MG63 (cell line): ENCODE measurements at places on chromosomes 4 and X. TPM values are rescaled to one million over a fixed set of nuclear protein-coding genes. Genes with fewer than 3 reads are reported as not detected.
A peak's percentile ranks its signal among the peaks of the same experiment; 100 is the strongest.

The RENBP gene
- not detected in 2 replicates for total RNA-seq

DNA sequence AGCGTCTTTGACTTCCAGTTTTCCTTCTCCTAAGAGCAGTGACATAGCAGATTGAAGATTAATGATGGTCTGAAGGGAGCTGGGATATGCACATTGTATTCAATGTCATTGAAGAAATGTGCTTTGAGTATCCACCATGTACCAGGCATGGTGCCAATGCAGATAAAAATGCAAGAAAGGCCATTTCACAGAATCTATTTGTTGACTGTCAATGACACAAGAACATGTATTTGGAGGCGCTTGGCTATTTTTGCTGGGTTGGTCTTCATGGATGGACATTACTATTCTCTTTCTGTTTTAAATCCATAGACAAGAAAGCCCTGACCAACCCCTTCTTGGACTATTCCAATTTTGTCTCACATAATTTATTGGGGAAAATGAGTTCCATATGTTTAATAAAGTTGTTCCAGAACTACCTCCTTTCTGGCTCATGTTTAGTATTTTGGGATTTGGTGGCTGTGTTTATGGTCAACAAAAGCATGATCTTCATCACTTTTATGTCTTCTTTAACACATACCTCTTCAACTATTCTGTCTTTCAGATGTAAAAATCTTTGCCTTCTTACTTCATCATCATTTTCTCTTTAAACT is 174.5 kb downstream of the CPE start:
- DNase-seq, result no peak

DNA sequence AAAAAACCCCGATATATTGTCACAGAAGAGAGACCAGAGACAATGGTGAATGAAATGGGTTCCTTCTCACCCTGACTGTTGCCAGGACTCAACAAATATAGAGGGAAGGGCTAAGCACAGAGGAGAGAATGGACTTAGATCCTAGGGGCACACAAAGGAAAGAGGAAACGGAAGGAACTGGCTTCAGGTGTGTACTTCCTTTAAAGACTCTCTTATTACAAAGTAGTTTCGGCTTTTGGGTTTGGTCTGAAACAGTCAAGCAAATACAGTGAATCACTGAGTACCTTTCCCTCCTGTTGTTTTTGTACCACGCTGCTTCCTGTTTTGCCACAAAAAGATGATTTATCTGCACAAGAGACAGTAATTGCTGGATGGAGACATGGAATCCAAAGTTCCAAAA is 46.1 kb upstream of the S100G start:
- no peak for DNase-seq

- DNase-seq, result no peak
Observed at GRCh38 chr4:117777721-117778120, 256.6 kb upstream of the NDST3 start.

The SERTM2 gene
- total RNA-seq, result not detected in 2 replicates

The IL9R gene
- not detected in 2 replicates for total RNA-seq

DNA sequence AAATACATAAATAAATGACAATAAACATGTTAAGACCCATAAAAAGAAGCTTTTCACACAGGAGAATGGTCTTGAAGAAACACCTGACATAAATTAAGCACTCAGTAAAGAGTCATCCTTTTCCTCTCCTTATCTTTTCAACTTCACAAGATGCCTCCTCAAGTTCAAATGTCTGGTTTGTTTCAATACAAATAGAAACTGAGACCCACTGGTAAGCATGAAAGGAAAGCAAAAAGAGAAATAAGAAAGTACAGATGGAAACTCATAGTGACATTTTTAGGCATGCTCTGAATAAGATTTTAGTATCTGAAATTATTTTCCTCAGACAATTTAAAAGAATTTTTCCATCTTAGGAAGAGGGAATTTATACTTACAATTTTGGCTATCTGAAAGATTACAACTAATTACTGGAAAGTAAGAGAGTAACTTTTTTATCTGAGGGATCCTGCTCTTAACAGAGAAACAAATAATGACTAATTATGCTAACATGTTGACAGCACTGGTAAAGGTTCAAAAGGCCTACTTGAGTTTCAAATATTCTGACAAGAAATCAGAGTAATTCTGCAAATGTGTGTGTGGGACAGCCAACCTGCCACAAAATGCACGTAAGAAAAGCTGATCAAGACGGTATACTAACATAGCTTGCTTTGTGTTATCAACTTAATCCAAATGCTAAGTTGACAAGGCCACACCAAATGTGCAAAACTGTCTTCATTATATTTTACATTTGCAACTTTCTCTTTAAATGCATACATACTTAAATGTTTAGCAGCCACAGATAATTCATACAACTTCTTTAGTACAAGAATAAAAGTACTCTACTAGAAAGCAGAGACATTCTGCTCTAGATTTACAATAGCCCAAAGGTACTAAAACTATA is 113.0 kb downstream of the IQCM start:
- no peak for DNase-seq

The ZNF157 gene
- 2.2 TPM in 1 of 2 replicates, not detected in the other for total RNA-seq

- DNase-seq, result no peak
Observed at GRCh38 chr4:86653237-86653865, 59.2 kb downstream of the PTPN13 start.

The CYTL1 gene
- total RNA-seq, result not detected in 2 replicates

DNA sequence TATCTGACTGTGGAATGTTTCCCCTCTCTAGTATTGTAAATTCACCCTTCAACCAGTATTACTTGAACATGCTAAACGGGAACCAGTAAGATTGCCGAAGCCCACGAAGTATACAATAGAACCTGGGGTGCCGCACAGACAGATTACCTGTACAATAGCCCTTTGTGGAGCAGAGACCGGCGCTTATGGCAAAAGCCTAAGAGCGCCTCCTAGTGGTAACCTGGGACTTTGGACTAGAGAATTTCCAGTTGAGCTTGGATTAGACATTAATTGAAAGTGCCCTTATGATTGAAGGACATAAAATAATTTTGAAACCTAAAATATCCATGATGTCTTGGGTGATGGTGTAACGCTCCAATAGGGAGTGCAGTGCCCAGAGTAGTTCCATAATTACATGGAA is 14.1 kb downstream of the ZNF157 start:
- peak; percentile 10 for DNase-seq

- DNase-seq, result no peak
Observed at GRCh38 chrX:73913580-73913979, 350.6 kb downstream of the CHIC1 start.
